Mesothelial cell of epicardium (in vitro differentiated cells): ENCODE measurements at places on chromosomes 4 and X.
A peak's percentile ranks its signal among the peaks of the same experiment; 100 is the strongest.

GRCh38 chr4:4568806-4569427 lies 27.1 kb upstream of the STX18 start:
- no peak for DNase-seq

- peak; percentile 43 for DNase-seq
Measured at GRCh38 chr4:10117359-10118047, 904 bp upstream of the WDR1 start.

GRCh38 chr4:68176500-68176899 lies 46.8 kb upstream of the TMPRSS11F start:
- no peak for DNase-seq

DNA sequence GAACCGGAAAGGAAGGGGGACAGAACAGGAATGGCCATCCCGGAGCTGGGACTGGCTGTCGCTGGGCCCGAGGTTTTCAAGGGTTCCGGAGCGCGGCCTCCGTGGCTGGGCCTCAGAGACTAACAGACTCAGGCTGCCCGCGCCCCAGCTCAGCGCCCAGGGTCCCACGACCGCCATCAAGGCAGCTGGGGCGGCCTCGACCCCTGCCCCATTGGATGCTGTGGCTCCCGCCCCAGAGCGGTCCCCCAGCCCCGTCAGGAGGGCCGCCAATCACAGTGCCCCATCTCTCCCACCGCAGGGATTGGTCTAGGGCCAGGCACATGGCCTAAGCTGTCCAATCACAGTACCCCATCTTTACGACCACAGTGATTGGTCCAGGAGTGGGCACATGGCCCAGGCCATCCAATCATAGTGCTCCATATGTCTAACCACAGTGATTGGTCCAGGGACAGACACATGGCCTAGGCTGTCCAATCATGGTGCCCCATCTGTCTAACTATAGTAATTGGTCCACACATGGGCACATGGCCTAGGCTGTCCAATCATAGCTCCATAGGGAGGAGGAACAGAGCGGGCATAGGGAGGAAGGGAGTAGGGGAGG lies 105.3 kb upstream of the NKX1-1 start:
- peak; percentile 17 for DNase-seq

- DNase-seq = no peak
Measured at GRCh38 chrX:99761731-99762130, 648.3 kb downstream of the PCDH19 start.

DNA sequence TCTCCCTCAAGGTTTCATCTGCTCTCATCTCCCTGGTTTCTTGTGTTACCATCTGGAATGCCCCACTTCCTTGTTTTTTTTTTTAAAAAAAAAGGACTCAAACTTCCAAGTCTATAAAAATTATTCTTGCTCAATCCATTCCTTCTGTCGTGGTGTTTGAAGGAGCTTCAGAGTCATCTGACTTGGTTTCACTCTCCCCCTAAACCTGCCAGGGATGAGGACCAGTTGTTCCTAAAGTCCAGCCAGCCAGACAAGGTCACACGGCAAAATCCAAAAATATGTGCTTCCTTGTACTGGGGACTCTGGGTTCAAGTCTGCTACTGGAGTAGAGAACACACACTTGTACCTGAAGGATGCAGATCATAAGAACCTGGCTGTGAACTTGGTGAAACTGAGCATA lies 84.5 kb upstream of the GPM6B start:
- no peak for DNase-seq

GRCh38 chr4:71486550-71487343 lies 147.9 kb downstream of the SLC4A4 start:
- DNase-seq = no peak

DNA sequence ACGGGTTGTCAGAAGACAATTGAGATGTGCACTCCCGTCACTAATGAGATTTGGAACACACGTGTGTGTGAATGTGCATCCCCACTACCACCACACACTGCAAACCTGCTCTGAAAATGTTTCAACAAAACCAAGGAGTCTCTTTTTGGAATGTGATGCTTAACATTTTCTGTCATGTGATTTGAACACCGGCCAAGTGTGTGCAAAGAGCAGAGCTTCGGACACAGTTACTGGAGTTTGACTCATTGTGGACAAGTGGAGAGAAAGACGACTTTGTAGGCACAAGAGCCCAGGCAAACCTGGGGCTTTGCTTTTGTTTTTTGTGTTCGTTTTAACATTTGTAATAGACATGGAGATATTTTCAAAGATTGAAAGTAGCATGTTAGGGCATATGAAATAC lies 49.2 kb downstream of the CCKAR start:
- no peak for DNase-seq

DNA sequence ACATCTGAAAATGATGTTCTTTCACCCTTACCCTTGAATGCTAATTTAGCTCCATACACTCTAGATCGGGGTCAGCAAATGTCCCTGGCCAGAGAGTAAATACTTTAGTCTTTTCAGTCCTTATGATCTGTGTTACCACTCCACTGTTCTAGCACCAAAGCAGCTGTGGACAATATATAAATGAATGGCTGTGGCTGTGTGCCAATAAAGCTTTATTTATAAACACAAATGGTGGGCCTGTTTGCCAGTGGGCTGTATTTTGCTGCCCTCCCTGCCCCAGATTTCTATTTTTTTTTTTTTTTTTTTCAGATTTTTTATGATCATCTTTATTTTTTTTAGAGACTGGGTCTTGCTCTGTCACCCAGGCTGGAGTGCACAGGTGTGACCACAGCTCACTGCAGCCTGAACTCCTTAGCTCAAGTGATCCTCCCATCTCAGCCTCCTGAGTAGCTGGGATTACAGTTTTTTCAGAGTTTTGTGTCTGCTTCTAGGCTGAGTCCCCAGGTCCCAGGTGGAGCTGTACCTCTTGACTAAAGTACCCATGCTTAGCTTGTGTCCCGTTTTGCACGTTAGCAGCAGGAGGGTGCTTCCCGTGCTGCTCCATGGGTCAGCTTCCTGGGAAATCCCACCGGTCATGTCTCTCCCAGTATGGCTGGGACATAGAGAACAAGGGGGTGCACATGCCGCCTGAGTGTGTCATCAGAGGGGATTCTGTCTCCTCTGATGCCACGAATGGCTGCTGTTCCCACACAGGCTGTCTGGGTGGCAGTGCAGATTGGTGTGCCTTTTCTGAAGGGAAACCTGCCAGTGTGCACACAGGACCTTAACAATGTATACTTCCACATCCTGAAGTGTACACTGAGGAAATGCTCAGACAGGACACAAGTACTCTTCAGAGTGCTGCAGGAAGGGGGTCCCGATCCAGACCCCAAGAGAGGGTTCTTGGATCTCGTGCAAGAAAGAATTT lies 16.0 kb upstream of the GRPEL1 start:
- DNase-seq = no peak

- no peak for DNase-seq
Measured at GRCh38 chrX:132180929-132181328, 38.3 kb downstream of the RAP2C start.

GRCh38 chr4:25928379-25929297 lies 14.6 kb downstream of the SMIM20 start:
- DNase-seq = no peak

DNA sequence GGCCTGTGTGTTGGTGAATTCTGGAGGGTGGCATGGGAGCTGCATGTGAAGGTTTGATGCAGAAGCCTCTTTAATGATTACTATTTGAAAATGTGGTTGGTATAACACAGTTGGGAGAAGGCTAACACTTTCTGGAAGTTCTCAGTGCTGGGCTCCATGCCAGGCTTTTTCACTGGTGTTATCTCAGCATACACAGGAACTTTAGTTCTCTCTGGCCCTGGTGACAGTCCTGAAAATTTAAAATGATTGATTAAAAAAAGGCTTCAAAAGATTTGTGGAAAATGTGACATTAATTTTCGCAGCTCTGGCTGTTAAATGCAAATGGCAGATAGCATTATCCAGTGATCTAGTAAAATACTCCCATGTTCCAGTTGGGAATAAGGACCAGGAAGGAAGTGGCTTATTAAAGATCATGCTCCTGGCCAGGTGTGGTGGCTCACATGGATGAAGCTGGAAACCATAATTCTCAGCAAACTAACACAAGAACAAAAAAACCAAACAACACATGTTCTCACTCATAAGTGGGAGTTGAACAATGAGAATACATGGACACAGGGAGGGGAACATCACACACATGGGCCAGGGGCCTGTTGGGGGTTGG lies 36.6 kb downstream of the DIPK2B start:
- no peak for DNase-seq

DNA sequence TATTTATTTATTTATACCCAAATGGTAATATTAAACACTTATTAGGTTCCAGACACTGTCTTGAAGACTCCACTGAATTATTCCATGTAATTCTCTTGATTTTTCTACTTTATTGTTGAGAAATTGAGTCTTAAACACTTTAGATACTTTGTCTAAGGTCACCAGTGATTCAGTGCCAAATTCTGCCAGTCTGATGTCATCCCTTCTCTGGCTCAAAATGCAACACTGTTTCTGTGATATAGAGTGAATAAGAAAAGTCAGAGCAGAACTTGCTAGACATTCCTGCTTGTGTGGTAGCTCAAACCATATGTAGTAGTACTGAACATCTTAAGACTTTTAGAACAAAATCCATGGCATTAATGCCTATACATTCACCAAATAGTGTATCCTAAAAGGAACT lies 164.3 kb downstream of the GABRB1 start:
- no peak for DNase-seq

DNA sequence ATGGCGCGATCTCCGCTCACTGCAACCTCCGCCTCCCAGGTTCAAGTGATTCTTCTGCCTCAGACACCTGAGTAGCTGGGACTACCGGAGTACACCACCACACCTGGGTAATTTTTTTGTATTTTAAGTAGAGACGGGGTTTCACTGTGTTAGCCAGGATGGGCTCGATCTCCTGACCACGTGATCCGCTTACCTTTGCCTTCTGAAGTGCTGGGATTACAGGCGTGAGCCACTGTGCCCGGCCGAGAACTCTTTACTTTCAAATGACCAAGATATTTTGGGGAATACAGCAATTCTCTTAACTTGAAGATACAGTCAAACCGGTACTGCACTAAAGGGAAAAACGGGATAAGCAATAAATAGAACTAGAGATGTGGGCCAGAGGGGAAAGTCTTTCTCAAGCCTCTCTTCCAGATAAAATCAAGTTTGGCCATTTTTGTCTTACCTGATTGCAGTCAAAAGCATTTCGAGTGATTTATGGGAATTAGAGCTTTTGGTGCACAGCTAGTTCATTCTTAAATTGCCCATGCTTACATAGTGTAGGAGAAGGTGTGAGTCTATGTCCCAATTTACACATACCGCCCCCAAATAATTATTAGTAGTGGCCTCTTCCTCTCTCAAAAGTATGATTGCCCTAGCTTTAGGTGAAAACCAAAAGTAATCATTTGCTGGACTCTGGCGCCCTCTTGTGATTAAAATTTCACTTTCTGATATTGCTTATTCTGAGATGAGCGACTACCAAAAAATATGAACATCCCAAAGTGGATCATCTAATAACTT lies 53.2 kb upstream of the ABCG2 start:
- DNase-seq = no peak

GRCh38 chr4:5750946-5751665 lies 40.1 kb downstream of the EVC start:
- DNase-seq = peak; percentile 36

GRCh38 chr4:101807351-101807750 lies 16.8 kb downstream of the BANK1 start:
- DNase-seq = no peak

GRCh38 chrX:155086961-155087735 lies 15.8 kb downstream of the BRCC3 start:
- DNase-seq = no peak

- no peak for DNase-seq
Measured at GRCh38 chr4:137960371-137961050, 281.6 kb downstream of the SLC7A11 start.

GRCh38 chr4:36235306-36235705 lies 9.0 kb downstream of the ARAP2 start:
- no peak for DNase-seq

DNA sequence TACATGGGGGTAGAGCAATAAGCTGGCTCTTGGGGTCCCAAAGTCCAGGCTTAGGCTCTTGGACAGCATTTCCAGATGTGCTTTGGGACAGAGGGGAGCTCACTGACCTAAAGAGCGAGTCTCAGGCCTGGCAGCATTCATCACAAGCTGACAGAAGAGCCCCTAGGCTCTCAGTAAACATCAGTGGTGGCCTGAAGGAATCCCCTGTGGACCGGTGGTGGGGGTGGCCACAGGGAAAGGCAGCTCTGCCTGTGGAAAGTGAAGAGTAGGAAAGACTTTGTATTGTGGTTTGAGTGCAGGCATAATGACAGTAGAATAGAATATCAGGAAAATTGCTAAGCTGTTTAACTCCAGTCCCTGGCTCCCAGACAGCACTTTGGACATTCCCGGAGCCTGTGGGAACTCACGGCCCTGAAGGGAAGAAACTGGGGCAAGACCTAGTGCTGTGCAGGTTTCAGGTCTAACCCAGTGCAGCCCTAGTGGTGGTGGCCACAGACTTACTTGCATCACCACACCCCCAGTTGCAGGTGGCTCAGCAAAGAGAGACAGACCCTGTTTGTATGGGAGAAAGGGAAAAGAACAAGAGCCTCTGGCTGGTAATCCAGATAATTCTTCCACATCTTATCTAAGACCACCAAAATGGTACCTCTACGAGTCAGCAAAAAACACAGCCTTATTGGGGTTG lies 141.9 kb downstream of the MAB21L2 start:
- no peak for DNase-seq

- no peak for DNase-seq
Measured at GRCh38 chr4:10185518-10186227, 69.1 kb upstream of the WDR1 start.

DNA sequence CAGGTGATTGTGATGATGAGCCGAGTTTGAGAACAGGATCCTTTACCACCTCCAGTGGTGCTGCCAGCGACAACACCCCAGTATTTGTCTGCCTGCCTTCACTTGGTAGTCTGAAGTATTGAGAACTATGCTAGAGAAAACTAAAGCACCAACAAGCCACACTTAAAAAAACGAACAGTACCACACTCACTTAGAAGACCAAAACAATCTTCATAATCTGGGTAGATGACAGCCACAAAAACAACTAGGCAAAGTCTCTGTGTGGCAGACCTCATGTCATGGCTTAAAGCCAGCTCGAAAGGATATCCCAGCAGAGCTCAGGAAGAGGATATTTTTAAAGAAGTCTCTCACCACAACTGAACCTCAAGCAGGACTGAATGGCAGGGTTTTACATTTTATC lies 236.0 kb downstream of the GPC3 start:
- no peak for DNase-seq

GRCh38 chr4:139915037-139915436 lies 238.9 kb downstream of the MAML3 start:
- DNase-seq = no peak

- DNase-seq = no peak
Measured at GRCh38 chrX:49761481-49761880, 65.7 kb upstream of the PAGE1 start.

- no peak for DNase-seq
Measured at GRCh38 chr4:101282076-101282844, 65.1 kb downstream of the PPP3CA start.

DNA sequence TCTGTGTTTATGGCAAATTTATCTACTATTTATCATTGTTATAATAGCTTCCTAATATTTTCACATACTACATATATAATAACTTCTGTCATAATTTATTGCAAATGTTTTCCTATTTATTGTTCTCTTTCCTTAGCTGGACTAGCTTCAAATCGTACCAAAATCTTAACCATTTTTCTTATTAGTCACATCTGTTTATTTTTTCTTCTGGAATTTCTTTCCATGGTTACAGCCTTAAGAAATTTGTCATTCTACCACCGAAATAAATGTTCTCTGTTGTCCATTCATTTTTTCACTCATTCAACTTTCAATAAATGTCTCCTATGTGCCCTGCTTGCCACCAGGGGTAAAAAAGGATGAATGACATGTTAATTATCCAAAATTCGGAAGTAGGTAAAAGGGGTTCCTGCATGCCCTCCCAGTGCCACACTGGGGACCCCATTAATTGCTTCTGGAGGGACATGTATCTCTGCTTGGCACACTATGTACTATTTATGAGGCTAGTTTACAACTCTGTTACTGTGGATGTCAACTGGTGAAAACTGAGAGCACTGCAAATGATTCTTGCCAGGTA lies 182.1 kb downstream of the SH3KBP1 start:
- no peak for DNase-seq
